ENCODE measurements at places on chromosomes 3 and 15.

DNA sequence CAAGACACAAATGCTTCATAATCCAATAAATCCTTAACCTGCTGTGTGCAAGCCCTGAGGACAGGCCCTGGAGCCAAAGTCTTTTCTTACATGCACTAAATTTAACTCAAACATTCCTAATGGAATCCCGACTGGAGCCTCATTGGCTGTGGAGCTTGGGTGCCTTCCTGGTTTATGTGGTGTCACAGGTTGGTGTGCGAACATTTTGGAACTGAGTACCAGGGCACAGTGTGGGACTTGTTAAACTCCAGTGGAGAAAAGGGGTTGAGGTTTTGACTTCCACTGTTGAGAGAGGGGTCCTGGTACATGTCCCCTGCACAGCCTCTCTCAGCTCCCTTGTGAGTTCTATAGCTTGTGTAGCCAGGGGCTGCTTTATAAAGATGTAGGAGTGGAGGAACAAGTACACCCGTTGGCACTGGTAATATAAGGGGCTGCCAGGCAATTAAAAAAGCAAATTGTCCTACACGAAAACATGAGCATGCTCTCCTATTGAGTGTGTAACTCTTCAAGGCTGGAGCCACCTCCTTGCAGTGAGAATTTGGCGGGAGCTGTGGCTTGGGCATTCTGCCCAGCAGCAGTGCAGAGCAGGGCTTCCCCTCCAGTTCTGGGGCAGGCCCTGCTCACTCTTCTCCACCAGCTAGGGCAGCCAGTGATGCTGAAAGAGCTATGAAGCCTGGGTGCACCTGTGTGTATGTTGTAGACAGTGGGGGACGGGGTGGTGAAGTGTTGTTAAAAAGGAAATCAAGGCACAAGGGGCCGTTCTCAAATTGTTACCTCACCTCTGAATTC is 218.1 kb downstream of the CLSTN2 start:
- DNase-seq: no peak

- DNase-seq: no peak
Measured at GRCh38 chr3:13318626-13319470, 101.3 kb downstream of the NUP210 start.

- DNase-seq: no peak
Measured at GRCh38 chr3:170784406-170784805, 85.6 kb downstream of the RPL22L1 start.

- no peak for DNase-seq
Measured at GRCh38 chr15:31268108-31268501, 58.5 kb upstream of the KLF13 start.

DNA sequence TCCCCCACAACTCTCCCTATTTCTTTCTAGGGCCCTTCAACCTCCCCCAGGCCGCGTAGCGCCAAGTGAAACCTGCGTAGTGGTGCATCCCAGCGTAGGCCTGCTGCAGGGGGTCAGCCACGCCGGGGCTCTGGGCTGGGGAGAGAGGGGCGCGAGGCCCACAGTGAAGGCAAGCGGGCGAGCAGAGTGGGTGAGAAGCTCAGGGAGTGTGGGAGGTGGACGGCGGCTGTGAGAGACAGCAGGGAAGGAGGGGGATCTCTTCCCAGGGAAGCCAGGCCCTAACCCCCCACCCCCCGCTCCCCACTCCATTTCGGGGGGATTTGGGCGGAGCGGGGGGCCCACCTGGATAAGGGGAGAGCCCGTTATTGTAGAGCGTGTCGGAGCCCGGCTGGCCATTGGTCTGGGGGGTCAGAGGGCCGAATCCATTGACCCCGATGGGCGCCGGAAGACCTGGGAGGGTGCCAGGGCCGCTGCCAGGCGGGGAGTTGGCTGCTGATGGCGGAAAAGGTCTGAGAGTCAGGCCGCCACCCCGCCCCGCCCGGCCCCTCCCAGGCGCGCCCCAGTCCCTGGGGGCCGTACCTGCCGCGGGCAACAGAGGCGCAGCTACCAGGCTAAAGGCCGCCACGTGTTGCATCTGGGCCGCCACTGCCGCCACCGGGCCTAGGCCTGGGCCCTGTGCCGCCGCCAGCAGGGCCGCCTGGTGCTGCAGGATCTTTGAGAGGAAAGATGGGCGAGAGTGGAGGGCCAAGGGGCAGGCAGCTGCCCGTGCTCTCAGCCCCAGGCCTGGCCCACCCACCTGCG is 16.6 kb upstream of the PARP6 start:
- no peak for DNase-seq

DNA sequence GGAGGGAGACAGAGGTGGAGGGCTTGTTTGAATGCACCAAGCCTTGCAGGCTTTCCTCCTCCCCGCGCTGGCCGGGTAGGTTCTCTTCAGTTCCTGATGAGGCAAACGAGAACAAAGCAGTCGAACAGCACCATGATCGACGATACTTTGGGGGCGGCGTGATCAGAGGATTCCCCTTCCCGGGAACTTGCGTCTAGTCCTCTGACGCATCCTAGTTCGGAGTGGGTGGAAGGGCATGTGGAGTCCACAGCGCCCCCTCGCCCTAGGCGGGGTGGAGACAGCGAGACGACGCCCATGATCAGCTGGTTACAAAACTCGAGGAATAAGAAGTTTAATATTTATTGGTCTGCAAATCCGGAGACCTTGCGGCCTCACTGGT is 452 bp upstream of the SV2B start:
- DNase-seq: no peak

- DNase-seq: no peak
Measured at GRCh38 chr15:67840749-67841512, 1.1 kb upstream of the RNU6-1 start.

DNA sequence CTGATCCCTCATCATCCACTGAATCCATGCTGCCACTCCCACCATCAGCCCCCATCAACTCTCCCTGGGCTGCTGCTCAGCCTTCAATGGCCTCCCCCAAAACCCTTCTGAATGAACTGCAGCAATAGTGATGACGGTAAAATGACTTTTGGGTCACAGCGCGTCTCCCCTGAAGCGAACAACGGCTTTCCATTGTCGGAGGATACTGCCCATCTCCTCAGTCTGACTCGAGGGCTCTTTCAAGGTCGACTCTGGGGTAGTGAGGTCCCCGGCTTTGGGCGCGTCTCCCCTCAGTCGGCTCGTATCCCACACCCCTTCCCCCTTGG is 57.2 kb upstream of the ZBTB38 start:
- no peak for DNase-seq

- no peak for DNase-seq
Measured at GRCh38 chr3:24229468-24230221, 265.0 kb downstream of the THRB start.

DNA sequence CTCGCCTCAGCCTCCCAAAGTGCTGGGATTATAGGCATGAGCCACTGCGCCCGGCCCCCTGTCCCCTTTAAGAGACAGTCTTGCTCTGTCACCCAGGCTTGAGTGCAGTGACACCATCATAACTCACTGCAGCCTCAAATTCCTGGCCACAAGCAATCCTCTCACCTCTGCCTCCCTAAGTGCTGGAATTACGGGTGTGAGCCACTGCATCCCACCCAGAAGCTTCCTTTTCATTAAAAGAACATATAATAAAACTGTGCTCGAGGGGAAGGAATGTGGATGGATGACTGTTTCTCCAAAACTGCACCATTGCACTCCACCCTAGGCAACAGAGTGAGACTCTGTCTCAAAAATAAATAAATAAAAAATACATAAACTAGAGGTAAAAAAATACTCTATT is 70.1 kb downstream of the NCEH1 start:
- no peak for DNase-seq

GRCh38 chr15:29569533-29570092 is 252.7 kb downstream of the TJP1 start:
- DNase-seq: no peak

GRCh38 chr15:65402961-65403360 is 19.8 kb downstream of the IGDCC4 start:
- no peak for DNase-seq

- no peak for DNase-seq
Measured at GRCh38 chr3:145088917-145089316, 1072.1 kb downstream of the PLOD2 start.

DNA sequence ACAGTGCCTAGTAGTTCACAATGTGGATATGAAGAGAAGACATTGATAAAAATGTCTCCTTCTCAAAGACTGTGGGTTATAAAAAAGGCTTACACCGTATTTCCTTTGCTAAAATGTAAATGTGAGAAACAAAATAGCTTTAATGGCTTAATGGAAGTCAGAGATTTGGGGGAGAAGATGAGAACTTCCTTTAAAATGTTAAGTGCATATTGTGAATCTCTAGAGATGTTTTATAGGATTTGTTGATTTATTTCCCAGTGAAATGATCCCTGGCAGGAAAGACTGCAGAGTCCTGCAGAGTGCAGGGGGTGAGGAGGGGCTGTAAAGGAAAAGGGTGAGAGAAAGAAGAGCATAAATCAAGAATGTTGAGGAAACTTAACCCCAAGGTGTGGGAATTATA is 305.1 kb downstream of the GAP43 start:
- no peak for DNase-seq

DNA sequence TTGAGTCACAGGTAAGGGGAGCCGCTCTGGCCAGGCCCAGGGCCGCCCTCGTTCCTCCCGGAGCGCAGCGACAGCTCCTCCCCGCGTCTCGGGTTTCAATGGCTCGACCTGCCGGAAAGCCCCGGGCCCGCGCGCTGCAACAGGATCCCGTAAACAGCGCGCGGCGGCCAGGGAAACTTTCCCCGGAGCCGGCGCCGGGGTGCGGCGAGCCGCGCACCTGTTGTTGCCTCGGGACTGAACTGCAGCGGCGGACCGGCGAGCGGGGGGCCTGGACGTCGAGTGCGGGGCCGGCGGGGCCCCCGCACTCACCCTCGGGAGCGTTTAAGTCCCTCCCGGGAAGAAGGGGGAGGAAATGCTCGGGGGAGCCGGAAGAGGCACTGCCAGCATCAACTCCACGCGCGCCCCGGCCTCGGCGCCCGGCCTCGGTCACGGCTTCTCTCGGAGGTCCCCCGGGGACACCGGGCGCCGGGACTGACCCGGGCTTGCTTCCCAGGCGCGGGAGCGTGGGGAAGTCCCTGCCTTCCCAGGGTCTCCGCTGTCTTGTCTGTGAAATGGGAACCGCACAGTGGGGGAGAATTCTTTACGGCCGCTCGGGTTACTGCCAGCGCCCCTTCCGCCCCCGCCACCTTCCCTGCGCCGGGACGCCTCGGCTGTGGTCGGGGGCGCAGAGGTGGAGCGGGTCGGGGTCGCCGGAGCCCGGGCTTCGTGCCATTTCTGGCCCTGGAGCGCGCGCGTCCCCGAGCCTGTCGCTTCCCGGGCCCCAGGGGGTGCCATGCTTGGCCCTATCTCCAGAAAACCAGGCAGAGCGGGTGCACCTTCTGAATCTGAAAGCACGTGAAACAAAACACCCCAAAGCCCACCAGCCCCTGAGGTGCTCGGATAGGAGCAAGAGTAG is 7.5 kb upstream of the PGPEP1L start:
- peak; percentile 59 for DNase-seq

- DNase-seq: no peak
Measured at GRCh38 chr3:71048948-71049347, 534.6 kb downstream of the FOXP1 start.

DNA sequence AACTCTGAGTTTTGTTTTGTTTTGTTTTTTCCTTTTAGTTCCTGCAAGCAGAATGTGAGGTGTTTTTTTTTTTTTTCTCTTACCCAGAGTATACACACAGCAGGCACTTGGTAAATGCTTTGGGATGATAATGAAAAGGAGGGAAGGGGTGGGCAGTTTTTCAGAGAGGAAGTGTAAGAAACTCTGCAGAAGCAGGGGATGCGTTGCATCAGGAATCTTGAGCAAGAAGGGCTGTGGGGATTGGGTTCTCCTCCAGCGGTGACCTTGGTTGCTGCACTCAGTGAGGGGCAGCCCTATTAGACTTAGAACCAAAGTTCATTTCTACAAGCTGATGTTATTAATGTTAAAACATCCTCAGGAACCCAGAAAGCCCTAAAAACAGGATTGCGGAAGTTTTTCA is 32.2 kb upstream of the TMEM158 start:
- DNase-seq: no peak

DNA sequence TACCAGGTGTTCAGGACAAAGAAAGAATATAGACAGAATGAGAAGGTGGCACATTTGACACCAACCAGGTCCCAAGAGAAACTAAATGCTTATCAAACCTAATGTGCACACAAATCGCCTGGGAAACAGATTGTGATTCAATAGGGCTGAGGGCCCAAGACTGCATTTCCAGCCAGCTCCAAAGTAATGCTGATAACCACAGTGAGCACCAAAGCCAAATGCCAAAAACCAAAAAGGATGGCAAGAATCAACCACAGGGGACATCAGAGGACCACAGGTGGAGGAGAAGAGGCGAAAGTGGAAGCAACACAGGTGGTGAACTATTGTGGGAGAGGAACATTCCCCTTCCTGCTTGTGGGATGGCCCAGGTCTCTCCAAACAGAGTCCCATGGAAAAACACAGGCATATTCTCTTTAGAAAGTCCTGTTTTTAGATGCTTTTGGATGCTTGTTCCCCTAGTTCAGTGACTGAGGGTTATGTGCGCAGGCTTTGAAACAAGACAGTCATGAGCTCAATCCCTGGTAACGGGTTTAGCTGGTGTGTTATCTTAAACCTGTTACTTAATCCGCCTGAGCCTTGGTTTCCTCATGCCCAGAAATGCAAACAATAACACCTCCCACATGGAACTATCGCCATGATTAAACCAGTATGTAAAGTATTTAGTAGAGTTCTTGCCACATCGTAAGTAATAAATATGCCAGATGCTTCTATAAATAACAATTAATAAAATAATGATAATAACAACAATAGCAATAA is 241.7 kb downstream of the ATP8B4 start:
- no peak for DNase-seq

- DNase-seq: no peak
Measured at GRCh38 chr3:172612871-172613678, 89.8 kb upstream of the TNFSF10 start.

DNA sequence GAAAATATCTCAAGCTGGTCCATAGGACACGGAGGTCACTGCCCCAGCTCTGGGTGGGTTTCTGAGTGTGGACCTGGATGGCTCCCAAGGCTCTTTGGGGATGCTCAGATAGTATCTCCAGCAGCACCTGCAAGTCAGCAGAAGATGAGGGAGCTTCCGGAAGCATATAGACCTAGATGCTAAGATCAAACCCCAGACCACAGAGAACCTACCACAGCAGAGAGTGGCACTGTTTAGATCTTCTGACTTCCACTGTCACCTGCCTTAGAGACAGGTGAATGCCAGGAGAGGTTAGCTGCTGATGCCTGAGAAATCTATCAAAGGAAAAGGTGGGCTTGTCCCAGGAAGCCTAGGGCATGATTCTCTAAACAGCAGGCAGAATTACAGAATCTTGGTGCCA is 105.7 kb upstream of the TRPM1 start:
- DNase-seq: no peak

- DNase-seq: no peak
Measured at GRCh38 chr15:80733460-80733859, 38.4 kb downstream of the ABHD17C start.

- DNase-seq: no peak
Measured at GRCh38 chr3:174035328-174035886, 637.9 kb downstream of the NLGN1 start.

GRCh38 chr3:71421820-71422566 is 161.5 kb downstream of the FOXP1 start:
- DNase-seq: peak; percentile 52

- DNase-seq: no peak
Measured at GRCh38 chr15:50143255-50143860, 24.3 kb upstream of the ATP8B4 start.
